ENCODE measurements at places on chromosomes 12 and 14.
A peak's percentile ranks its signal among the peaks of the same experiment; 100 is the strongest.

DNA sequence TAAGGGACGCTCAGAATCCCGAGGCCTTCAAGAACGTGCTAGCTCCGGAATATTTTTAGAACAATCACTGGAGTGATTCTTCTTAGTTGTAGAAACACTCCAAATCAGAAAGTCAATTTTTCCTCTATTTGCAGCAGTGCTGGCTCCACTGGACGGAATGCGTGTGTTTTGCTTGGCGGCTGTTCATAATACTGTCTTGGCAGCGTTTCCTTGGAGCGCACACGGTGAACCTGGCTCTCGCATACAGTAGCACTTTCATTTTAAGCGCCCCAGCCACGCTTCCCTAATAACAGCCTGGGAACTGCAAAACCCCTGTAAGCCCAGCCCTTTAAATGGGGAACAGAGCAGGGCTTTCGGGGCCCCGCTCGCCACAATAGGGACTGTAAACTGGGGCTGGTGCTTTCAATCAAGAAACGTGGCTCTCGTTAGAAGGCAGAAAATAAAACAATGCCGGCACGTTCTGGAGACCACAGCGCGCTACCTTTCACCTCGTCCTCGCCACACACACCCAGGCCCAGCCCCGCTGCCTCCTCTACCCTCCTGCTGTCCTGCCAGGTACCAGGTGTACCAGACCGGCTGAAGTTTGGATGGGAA, 79.9 kb downstream of the BCL11B start:
- no peak for DNase-seq

GRCh38 chr12:89839444-89839843, 130.8 kb upstream of the ATP2B1 start:
- DNase-seq = no peak

- DNase-seq = no peak
Measured at GRCh38 chr14:54267172-54267571, 129.6 kb upstream of the CDKN3 start.

DNA sequence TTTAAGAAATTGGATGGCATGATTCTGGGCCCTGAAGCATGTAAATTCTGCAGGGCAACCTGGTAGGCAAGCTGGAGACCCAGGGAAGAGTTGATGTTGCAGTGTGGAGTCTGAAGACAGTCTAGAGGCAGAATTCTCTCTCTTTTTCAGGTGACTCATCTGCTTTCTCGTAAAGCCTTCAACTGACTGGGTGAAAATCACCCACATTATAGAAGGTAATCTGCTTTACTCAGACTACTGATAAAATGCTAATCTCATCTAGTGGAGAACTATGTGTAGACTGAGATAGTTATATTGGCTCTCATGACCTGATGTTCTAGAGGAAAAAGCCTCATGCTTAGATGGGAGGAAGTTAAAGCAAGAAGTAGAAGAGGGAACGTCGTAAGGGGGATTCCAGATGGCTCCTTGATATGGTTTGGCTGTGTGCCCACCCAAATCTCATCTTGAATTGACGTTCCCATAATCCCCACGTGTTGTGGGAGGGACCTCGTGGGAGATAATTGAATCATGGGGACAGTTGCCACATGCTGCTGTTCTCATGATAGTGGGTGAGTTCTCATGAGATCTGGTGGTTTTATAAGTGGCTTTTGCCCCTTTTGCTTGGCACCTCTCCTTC, 723.8 kb downstream of the BCL11B start:
- no peak for DNase-seq

GRCh38 chr12:80056232-80056631, 43.1 kb upstream of the OTOGL start:
- DNase-seq = no peak

DNA sequence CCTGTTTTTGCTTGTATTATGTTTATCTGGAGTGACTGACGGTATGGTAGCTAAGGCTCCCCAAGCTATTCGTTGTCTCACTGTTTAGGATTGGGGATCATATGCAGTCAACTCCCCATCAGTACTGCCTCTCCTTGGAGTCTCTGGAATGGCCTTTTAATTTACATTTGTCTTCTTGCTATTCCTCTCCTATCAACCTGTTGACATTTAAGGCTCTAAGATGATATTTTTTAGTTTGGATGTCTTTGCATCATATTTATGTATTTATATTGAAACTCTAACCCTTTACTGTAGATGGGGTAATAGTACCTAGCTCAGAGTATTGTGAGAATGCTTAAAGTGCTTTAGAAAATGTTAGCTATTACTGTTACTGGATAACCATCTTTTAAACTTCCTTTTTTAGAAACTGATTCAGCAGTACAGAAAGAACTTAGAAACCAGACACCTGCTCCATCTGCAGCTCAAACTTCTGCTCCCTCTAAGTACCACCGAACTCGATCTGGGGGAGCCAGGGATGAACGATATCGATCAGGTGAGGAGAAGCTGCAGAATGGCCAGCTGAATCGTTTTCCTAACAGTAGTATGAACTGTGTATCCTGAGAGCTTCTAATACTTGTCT, 123.5 kb upstream of the ATF1 start:
- DNase-seq = no peak

DNA sequence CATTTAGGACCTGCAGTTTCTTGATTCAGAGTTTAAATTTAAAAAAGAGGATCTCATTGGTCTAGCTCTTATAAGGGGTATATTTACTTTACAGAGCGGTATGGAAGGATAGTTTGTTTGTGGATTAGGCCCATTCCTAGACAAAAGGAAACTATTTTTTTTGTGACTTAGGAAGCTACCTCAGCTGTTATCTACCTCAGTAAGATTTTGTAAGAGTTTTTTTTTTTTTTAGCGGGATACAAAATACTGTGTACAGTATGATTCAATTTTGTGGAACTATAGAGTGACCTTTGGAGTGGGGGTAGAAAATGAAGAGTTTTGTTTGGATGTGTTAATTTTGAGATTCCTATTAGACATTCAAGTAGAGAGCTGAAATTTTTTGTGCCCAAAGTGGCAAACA, 104.6 kb upstream of the ATF1 start:
- no peak for DNase-seq

GRCh38 chr14:39548358-39548757, 116.1 kb upstream of the FBXO33 start:
- DNase-seq = no peak

GRCh38 chr14:100850841-100851585, 25.1 kb downstream of the MEG3 start:
- DNase-seq = peak; percentile 33

DNA sequence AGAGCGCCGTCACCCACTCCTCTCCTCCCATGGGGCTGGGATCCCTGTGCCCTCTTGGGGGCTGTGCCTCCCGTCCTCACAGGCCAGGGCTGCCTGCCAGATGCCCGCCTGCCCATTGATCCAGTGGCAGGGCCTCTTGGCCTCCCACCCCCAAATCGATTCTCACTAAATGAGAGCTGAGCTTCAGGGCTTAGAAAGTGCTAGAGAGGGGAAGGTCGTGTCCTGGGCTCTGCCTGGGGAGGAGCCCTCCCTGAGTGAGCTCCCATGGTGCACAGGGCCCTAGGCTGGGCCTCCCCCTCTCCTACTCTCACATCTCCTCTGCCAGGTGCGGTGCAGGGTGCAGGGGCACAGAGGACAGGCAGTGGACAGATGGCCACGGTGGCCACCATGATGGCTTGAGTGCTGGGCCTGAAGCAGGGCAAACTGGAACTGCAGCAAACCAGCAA, 9.2 kb downstream of the BEGAIN start:
- no peak for DNase-seq

DNA sequence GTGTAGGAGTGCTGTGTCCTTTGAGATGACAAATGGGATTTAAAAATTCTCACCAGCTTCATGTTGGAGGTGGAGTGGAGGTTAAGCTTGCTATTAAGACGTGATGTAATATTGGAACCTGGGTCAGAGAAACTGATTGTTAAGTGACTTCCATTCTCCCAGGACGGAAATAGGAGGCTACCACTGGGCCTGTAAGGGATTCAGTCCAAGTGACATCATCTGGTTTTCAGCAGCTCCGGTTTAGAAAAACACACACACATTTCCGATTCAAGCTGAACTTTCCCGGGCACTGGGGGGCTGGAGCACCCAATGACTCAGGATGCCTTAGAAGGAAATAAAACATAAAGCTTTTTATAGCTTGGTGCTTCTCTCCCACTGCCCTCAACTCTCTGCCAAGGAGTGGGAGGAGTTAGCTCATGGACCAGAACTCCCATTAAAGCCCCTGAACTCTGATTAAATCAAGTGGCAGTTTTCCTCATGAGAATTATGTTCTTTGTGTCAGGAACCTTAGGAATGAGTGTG, 12.4 kb downstream of the CALM1 start:
- DNase-seq = no peak

- DNase-seq = no peak
Measured at GRCh38 chr14:75566321-75566720, 12.1 kb upstream of the FLVCR2 start.

GRCh38 chr14:101223561-101224162, 320.1 kb upstream of the RTL1 start:
- no peak for DNase-seq

DNA sequence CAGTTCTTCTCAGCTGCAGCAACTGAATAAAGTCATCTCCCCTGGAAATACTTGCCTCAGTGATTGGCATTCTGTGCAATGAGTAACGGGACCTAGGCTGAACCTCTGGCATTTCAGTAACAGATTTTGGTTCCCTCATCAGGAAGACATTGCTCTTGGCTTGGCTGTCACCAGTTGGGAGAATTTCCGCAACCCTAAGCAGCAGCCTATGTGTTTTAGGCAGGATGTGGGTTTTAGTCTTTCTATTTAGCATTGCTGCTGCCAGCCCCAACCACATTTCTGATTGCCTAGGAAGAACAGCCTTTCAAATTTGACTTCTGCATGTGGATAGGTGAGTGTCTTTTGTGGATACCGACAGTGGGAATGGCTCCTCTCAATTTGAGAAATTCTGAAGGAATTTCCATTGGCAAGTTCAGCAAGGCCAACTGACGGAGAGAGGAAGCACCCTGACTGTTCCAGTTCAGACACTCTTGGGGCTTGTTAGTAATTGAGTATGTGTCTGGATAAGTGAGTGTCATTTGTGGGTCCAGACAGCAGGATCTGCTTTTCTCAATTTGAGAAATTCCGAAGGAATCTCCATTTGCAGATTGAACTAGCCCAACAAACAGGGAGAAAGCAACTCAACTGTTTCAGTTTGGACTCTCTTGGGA, 19.0 kb upstream of the CLEC2A start:
- DNase-seq = no peak

- DNase-seq = no peak
Measured at GRCh38 chr14:89215114-89215513, 201.9 kb downstream of the FOXN3 start.

- DNase-seq = no peak
Measured at GRCh38 chr12:93563807-93564538, 8.5 kb upstream of the SOCS2 start.

DNA sequence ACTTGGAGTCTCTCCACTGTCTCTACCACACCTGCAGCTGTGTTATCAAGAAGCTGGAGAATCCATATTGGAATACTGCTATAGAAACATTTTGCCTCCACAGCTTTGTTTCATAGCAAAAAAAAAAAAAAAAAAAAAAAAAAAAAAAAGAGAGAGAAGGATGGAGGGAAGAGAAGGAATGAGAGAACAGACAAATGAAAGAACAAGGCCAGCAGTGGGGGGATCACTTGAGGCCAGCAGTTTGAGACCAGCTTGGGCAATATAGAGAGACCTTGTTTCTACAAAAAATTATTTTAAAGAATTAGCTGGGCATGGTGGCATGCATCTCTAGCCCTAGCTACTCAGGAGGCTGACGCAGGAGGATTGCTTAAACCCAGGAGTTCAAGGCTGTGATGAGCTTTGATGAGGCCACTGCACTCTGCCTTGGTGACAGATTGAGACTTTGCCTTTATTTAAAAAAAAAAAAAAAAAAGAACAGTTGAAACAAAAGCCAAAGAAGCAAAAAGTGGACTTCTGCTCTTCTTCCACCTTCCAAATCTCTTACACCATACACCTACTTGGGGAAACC, 8.1 kb downstream of the VEZT start:
- no peak for DNase-seq

DNA sequence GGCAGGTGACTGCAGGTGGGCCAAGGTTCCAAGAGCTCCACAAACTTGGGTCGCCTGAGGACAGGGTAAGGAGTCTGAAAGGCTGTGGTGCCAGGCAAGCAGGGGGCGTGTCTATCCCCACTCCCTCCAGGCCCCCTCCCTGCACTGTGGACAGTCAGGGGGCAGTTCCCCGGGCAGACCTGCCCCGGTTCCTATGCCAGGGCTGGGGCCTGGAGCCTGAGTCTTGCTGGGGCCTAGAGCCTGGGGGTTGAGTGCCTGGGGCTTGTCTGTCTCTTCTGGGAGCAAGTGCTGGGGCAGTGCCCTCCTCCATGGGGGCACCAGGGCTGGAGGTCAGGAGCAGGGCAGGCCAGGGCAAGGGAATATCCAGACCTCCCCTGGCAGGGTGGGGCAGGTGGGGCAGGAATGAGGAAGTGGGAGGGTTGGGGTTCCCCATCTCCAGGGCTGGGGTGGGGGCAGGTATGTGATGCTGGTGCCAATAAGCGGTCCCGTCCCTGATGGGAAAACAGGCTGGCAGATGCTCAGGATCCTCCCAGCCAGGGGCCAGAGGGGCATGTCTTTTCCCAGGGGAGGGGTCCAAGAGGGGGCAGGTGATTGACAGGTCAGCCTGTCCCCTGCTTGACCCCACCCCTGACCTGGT, 11.9 kb upstream of the TNFAIP2 start:
- DNase-seq = no peak

DNA sequence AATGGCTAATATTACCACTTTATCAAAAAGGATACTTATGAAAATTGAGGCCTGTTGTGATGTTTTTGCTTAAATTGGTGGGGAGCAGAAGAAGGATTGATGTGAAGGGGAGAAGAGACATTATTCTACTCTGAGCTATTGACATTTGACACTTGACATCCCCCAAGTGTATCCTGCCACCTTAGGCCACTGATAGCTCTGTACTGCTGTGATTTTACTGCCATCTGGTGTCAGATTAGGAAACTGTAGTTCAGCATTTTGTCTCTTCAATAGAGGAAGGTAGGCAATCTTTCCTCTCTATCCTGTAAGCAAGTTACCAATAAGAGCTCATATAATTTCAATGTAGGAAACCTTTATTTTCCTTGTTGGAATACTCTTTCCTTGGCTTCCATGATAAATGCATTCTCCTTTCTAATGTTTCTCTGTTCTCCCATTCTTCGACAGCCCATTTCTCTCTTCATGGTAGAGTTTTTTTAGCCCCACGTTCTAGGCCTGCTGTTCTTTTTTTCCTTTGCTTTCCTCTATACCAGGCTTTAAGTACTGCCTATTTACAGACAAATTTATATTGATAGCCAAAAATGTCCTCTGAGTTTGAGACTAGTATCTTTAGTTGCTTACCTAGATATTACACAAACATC, 46.3 kb downstream of the PPHLN1 start:
- no peak for DNase-seq

- no peak for DNase-seq
Measured at GRCh38 chr14:74083784-74084276, 423 bp downstream of the ALDH6A1 start.

Data from activated gamma-delta T cell (primary cell).